ENCODE measurements at places on chromosomes 6 and 20. TPM values are rescaled to one million over a fixed set of nuclear protein-coding genes. Genes with fewer than 3 reads are reported as not detected.

Gene MICB
- total RNA-seq: 21.9 TPM

Gene DCDC2
- total RNA-seq: 6.1 TPM

Gene SLC26A8
- not detected for total RNA-seq

Gene NEURL2
- total RNA-seq: 6.1 TPM

Gene PBOV1
- total RNA-seq: not detected

Gene PRSS16
- 0.11 TPM for total RNA-seq

Gene LY86
- not detected for total RNA-seq

Gene PRICKLE4
- total RNA-seq: not detected

Gene FILIP1
- 0.62 TPM for total RNA-seq

Gene MYLK2
- 0.44 TPM for total RNA-seq

Gene SMLR1
- not detected for total RNA-seq

Gene CST5
- not detected for total RNA-seq

Gene MRAP2
- total RNA-seq: 4.9 TPM

Gene GPX5
- total RNA-seq: not detected

Gene APOM
- total RNA-seq: 1.2 TPM

Gene OTOR
- not detected for total RNA-seq

Gene OOEP
- total RNA-seq: not detected

Gene ZNF831
- total RNA-seq: not detected

Gene SSR1
- 90.4 TPM for total RNA-seq

Gene SLC17A9
- 16.6 TPM for total RNA-seq

Gene RAB44
- not detected for total RNA-seq

Gene OR2H1
- not detected for total RNA-seq

Gene FUT9
- not detected for total RNA-seq

Gene NKAIN2
- not detected for total RNA-seq

Gene FOXS1
- total RNA-seq: 0.12 TPM

Gene IRF4
- total RNA-seq: under 0.01 TPM

Gene ABHD16B
- not detected for total RNA-seq

Gene GNMT
- total RNA-seq: 0.25 TPM

Gene IL20RA
- 0.50 TPM for total RNA-seq

Gene NT5E
- total RNA-seq: 527 TPM

Gene CRISP3
- total RNA-seq: not detected

Gene HTR1B
- total RNA-seq: not detected

Gene HDGFL1
- not detected for total RNA-seq

Gene MRPL18
- total RNA-seq: 62.9 TPM

Gene MROH8
- 1.4 TPM for total RNA-seq

Gene FAM209B
- not detected for total RNA-seq
